ENCODE measurements at places on chromosomes 6 and 20.

DNA sequence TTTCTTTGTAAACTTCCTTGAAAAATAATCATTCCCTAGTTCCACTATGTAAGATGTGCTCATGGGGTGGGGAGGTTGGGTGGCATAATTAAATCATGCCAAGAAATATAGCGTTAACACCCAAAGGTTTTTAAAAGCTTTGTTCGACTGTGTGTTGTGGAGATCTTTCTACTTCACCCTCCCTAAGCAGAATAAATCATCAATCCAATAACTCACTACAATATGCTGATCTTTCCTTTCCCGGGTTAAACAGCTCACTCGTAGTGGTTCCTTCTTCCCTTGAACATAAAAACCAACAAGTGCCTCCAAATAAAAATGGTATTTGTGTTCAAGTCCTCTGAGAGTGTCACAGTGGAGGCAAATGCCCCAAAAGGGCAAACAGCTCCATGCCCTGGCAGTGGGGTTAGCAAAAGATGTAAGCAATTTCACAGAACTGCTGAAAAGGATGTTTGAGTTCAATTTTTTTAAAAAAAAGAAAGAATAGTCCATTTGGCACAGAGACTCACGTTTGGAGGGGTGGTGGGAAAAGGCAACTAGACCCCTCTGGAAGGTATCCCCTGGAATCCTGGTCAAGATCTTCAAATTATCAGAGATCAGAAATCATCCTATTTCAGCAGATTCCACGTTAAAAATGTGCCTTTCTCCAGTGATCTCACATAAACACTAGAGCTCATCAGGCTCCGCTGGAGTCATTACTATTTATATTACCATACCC, 99.1 kb downstream of the TFAP2A start:
- no peak for DNase-seq

GRCh38 chr6:73393278-73393677, 1.4 kb upstream of the DDX43 start:
- DNase-seq = no peak

DNA sequence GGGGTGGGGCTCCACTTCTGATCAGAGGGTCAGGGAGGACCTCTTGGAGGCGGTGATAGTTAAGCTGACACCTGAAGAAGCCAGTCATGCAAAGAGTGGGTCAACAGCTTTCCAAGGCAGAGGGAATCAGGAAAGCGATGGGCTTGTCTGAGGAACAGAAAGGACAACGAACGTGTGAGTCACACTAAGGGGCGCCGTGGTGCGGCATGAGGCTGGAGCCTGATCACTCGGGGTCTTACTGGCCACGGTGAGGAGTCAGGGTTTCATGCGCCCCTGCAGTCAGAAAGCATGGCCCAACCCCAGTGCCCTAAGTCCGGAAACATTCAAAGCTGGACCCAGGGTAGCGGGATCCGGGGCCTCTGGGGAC, 50.6 kb upstream of the SLC32A1 start:
- DNase-seq = no peak

GRCh38 chr20:39946931-39947330, 742.1 kb downstream of the MAFB start:
- no peak for DNase-seq

DNA sequence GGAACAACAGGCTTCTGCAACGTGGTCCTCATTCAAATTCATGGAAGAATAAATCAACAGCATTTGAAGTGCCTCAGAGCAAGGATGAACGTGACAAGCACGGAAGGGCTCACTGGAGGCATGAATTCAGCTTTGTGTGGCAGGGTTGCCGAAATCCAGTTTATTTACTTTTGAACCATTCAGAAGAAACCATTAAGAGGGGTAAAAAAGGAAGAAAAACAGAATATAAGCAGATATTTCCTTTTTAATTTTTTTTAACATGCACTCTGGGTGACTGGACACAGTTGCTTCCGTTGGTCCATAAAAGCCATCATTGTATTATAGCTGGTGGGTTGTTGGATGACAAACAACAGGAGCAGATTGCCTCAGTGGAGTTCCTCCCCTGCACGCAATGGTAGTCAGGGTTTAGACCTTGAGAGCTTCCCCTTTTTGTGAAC, 17.3 kb upstream of the SNRPB2 start:
- no peak for DNase-seq

DNA sequence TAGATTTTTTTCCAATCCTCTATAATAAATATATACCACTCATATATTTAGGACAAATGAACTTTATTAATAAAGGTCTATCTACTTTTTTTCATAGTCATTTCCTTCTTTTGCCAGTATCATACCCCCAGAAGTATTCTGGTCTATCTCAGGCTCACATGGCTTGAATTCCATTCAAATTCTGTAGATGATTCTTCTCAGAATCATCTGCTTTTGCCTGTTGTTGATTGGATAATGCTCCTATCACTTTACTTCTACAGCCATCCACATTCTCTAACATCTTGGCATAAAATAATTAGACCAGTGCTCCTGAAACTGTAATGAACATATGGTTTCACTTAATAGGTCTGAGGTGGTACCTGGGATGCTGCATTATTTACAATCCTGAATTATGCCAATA, 121.2 kb downstream of the GFRAL start:
- DNase-seq = no peak

DNA sequence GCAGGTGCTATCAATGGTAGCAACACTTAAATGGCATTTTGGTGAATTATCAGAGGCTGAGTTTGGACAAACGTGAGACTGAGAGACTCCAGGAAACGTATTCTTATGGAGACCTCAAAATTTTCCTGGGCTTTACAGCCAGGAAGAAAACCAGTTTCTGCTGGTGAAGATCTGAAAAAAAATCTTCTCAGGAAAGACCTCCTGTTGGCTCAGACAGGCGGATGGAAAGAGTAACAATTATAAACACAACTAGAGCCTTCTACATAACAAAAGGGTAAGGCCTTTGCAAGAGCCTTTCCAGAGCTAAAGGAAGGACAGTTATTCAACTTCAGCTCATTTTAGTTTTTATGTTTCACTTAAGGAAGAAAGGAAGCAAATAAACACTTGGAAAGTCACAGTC, 274.4 kb downstream of the THBS2 start:
- DNase-seq = no peak

DNA sequence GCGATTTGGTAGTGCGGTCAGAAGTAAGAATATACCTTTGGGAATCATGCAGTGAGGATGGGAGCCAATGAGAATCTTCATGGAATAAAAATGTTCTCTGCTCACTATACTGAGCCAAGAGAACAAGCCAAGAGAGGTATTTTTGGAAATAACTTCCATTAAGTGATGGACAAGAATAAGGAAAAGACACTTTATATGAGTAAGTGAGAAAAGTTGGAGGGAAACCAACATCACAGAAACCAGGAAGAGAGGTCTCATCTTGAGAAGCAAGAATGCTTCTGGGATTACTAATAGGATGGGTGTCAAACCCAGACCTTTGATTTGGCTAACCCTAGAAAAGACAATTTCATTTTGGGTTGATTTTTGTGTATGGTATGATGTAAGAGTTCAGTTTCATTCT, 181.2 kb upstream of the JAG1 start:
- DNase-seq = no peak

DNA sequence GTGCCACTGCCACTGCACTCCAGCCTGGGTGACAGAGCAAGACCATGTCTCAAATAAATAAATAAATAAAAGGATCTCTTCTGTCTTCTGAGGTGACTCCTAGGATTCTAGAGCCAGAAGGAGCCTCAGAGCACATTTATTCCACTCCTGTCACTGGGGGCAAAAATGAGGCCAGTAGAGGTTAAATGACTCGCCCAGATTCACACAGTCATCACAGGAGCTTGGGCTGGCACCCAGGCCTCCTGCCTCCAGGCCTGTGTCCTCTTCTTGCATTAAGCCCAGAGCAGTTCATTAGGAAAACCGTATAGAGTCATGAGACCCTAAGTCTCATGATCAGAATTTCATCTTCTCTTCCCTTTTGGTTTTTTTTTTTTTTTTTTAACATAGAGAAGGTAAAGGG, 243.3 kb downstream of the NRN1 start:
- no peak for DNase-seq

DNA sequence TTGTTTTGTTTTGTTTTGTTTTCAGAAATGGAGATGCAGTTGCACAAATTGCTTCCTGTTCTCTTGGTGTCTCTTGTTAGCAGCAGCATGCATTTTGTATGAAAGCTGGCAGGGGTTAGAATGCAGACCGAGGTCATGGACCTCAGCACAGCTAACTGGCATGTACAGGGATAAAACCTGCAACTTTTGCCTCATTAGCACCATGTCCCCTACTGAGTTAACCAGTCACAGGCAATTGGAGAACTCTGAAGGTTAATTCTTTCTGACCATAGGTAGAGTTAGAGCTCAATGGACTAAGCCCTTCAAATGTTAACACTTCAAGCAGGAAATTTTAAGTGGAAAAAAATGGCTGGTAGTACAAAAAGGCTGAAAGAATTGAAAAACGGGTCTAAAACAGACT, 377.1 kb downstream of the ADGRB3 start:
- DNase-seq = no peak

- DNase-seq = no peak
These were observed 29.0 kb downstream of the MAS1 start for GRCh38 chr6:159919800-159920199.

DNA sequence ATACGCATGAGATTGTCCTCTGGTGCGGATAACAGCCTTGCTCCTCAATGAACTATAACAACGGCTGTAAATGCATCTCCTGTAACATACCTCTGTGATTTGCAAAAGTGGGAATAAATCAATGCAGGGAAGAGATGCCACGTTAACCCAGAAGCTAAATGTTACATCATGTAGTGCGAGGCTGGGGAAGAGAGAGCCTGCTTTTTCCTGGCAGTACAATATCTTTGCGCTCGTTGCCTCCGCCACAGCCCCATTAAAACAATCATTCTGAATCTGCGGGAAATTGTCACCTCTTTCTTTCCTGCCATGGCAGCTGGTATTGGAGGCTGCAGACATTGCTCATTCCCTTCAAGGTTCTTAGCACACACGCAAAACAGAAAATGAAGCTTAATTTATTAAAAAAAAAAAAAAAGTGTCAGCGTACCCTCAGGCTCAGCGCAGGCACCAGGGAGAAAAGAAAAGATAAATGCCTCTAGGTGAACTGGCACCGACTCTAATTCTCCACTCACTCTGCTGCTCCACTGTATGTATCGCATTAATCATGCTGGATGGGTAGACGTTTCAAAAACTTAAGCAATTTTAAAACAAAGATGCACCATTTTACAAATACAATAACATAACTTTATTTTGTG, 70.2 kb upstream of the TFB1M start:
- no peak for DNase-seq

Measured in breast epithelium (tissue), 4 donors.